Retinal pigment epithelial cell (primary cell): ENCODE measurements at places on chromosomes 11 and 22.

DNA sequence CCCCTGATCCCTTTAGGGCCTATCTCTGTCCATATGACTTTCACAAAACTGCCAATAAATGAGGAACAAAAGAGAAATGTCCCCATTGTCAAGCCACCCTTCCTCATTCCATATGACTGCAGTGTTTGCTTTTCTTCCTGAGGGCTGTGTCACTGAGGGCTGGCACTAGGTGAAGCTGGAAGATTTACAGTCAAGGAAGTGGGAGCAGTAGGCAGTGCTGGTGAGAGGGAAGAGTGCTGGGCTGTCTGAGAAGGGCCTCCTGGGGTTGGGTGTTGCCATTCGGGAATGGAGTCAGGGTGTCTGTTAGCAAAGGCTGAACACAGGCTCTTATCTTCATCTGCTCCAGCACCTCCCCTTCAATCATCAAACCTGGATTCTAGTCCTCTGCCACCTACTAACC is 30.9 kb downstream of the INSC start:
- DNase-seq, result no peak

GRCh38 chr22:47030881-47031627 is 268.6 kb downstream of the TBC1D22A start:
- DNase-seq, result no peak

- DNase-seq, result no peak
These were observed 70.0 kb downstream of the STIM1 start for GRCh38 chr11:3925513-3925912.

DNA sequence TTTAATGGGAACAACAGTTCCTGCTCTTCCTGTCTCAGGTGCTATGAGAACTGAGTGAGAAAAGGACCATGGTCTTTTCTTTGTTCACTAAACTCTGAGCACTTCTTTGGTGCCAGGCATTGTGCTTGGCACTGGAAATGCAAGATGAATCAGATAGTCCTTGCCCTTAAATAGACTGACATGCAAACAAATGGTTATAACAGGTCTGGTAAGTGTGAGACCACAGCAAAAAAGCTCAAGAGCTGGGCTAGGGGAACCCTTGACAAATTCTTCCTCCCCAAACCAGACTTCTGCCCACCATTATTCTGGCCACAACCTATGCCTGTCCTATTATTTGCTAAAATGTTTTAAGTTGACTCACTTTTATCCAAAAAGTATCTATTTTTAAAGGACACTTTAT is 5.1 kb downstream of the SLC43A3 start:
- DNase-seq, result no peak

DNA sequence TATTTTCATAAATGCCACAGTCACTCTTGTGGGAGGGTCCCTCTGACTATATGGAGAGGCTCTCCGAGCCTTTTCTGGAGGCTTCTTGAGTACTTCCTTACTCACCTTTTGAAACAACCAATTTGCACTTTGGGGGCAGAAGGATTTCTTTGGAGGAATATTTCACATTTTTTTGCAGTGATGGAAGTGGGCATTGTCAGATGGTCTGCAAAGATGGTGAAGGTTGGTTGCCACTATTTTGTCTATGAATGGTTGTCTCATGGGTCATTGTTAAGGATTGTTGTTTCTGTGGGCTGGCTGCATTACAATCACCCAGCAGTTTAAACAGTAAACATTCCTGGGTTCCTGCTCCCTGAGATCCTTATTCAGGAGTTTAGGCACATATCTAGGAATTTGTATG is 388.2 kb downstream of the TMEM135 start:
- no peak for DNase-seq

DNA sequence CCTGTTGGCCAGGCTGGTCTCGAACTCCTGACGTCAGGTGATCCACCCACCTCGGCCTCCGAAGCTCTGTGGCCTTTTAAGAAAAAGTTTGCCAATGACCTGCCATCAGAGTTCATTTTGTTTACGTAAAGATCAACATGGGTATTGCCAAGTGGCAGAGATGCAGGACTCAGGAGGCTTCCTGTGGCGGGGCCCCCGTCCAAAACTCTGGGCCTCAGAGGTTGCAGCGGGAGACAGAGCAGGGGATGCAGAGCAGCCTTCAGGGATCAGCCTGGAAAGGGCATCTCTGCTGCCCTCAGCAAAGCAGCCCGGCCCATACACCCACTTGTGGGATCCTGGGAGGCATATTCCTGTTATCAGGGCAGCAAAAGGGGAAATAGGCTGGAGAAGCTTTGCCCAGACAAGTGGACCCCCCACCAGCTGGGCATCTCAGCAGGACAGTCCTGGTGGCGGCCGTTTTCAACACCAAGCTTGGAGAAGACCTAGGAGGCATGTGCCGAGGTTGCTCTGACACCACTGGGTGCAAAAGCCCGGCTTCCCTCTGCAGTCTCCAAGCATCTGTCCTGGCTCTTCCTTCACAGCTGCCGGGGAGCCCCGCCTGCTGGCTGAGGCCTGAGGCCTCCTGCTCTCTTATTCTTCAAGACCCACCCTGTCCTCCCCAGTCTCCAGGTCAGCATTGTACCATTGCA is 1152.4 kb downstream of the BRD1 start:
- DNase-seq, result no peak

DNA sequence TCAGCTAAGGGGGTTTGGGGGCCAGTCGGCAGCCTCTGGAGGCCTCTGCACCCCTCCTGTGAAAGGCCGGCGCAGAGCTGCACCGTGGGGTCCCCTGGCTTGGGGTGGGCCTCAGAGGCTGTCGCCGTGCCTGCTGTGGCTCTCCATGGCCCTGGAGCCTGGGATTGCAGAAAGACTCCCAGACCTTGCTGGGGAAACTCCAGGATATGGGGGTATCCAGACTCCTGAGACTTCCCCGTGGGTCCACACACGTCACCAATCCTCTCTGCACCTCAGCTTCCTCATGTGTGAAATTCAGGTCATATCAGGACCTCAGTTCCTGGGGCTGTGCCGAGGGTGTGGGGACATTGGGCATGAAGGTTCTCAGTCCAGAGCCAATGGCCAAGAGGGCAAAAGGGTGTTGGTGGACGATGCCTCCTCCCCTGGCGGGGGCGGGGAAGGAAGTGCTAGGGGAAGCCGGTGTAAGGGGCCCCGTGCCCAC is 97.1 kb downstream of the KCNQ1 start:
- DNase-seq, result no peak

GRCh38 chr22:43203471-43203981 is 16.6 kb upstream of the TTLL12 start:
- DNase-seq, result no peak

- DNase-seq, result no peak
These were observed 6.0 kb upstream of the SHISAL1 start for GRCh38 chr22:44318751-44319150.

- DNase-seq, result no peak
These were observed 67.1 kb upstream of the CARD18 start for GRCh38 chr11:105206633-105207032.

- no peak for DNase-seq
These were observed 94.2 kb upstream of the FAT3 start for GRCh38 chr11:92130421-92130831.

- no peak for DNase-seq
These were observed 30.8 kb downstream of the CCDC90B start for GRCh38 chr11:83255366-83255765.

GRCh38 chr11:134150195-134150903 is 73.4 kb downstream of the NCAPD3 start:
- DNase-seq, result no peak

DNA sequence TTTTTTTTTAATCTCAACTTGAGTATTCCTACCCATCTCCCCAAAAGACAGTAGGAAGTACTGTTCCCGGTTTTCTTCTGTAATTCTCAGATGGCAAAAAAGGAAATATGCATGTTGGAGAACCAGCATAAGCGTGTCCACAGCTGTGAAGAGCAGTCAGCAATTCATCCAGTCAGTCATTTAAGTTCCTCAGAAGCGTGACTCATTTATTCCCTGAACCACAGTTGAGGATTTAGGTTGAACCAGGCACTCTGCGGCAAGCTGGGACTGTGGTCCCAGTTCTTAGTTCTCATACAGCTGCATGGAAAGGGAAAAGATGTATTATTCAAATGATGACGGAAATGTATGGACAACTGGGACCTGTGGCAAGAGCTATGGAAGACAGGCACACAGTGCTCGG is 61.0 kb upstream of the MYO18B start:
- DNase-seq, result no peak

GRCh38 chr11:67640021-67640757 is 626 bp upstream of the TBX10 start:
- DNase-seq, result no peak

DNA sequence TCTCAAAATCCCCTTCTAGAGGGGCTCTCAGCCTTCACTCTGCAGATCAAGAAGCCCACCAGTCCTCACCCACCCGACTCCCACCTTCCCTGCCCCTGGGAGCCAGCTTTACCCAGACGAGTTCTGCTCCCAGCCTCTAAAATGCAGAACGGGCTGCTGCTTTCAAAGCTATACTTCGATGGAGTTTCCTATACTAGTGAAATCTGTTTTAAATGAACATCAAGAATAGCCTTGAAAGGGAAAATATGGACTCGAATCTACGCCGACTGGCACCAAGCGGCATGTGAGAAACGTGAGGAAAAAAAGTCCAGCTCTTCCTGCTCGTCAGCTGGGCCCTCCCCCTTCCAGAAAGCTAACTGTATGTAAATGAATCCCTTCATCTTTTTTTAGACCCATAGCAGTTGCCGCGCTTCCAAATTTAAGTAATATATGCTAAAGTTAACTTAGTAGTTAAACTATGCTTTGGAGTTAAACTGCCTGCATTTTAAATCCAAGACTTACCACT is 211.7 kb downstream of the NTM start:
- no peak for DNase-seq

GRCh38 chr22:40029189-40029890 is 34.6 kb downstream of the FAM83F start:
- no peak for DNase-seq

GRCh38 chr11:44382656-44383240 is 72.8 kb upstream of the ALX4 start:
- DNase-seq, result no peak

- no peak for DNase-seq
These were observed 470.6 kb downstream of the NTM start for GRCh38 chr11:131841028-131841427.

DNA sequence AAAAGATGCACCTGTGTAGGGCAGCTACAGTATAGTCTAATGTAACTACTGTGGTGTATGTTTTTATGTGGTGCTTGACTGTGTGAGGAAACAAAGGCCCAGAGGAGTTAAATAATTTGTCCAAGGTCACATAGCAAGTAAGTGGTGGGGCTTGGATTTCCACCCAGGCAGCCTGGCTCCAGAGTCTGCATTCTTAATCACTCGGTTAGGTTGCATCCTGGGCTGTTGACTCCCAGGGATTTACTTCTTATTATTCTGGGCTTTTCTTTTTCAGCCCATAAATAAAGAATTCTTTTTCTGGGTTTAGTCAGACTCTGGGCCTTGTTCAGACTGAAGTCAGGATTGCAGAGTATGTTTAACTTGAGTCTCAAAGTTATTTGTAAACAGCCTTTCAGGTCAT is 82.1 kb downstream of the ARHGAP42 start:
- DNase-seq, result no peak

GRCh38 chr22:39703928-39704639 is 133.5 kb downstream of the CACNA1I start:
- no peak for DNase-seq

GRCh38 chr11:94504689-94505293 is 7.5 kb upstream of the C11orf97 start:
- DNase-seq, result no peak

GRCh38 chr22:36341640-36342041 is 46.1 kb downstream of the MYH9 start:
- no peak for DNase-seq

DNA sequence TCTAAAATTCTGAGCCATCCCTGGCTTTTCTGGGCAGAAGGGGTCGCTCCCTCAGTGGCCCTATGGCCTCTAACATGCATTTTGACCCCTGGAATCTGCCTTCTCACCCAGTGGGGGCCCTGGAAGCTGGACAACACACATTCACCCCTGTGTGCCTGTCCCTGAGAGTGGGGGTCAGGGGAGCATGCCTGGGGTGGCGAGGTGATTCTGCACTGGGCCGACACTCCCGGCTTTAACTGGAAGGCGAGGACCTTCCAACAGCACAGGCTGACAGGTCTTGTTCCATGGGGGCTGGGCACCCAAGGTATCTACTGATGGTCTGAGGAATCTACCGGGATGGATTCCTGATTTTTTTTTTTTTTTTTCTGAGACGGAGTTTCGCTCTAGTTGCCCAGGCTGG is 10.7 kb downstream of the PPM1F start:
- DNase-seq, result no peak

DNA sequence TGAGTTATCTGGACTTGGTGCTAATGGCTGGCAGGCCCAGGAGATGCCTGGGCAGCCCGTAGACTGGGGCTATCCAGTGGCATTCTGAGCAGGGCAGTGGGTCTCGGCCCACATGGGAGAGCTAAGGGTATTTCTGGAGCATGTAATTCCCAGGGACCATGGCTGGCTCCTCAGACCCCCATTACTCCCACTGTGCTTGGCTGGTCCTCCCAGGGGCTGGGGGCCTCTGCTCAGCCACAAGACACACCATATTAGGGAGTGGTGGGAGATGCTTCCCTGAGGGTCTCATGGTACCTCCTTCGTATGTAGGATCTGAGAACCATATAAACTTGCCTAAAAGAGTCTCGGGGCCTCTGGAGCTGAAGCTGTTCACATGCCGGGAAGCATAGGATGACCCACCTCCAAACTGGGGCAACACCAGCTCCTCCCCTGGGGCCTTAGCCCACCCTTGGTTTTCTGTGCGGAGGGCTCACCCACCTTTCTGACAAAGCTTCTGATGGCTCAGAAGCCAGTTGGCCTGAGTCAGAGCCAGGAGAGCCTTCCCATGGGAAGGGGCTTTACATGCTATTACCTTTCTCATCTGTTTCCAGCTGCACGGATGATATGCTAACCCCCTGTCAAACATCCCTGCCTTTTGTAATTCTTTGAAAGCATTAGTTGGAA is 9.5 kb upstream of the FTH1 start:
- no peak for DNase-seq

DNA sequence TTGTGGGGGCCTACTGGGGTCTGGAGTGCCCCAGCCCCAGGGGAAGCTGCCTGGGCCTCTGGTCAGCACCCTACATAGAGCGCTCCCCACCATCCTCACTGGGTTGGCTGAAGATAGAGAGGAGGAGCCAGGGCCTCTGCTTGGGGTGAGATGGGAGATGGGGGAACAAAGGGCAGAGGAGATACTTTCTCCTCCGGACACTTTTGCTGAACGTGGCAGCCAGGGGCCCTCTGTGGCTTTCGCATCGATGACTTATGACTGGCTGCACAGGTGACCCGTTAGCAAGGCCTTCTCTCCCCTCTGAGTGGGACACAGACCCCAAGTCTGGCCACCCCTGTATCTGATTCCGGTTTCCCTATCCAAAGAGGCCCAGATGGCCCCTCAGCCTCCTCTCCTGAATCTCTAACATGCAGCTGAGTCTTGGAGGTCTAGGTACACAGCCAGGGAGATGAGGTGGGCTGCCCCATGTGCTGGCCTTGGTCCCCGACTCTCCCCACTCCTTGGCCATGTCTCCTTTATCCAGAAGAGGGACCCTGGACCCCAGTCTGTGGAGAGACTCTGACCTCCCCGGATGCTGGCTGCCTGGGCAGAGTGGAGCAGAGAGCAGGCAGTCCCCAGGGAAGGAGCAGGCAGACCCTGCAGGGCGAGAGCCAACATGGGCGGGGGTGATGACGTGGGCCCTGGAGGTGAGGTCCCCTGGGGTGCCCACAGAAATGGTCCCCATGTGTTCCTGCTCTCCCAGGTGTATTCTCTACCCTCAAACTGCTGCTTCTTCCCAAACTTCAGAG is 59.3 kb upstream of the NECTIN1 start:
- no peak for DNase-seq
